Activated B cell treated with CpG ODN at 0.5 μM for 24 hours (primary cell): ENCODE measurements at places on chromosomes 13 and 19. TPM values are rescaled to one million over a fixed set of nuclear protein-coding genes. Genes with fewer than 3 reads are reported as not detected.

SYNE4 gene
- 2.1 and 3.7 TPM in 2 replicates for total RNA-seq

ZNF71 gene
- total RNA-seq: 6.3 and 6.7 TPM in 2 replicates

TMPRSS9 gene
- not detected in 2 replicates for total RNA-seq

PBX4 gene
- total RNA-seq: 19.4 and 21.8 TPM in 2 replicates

NPHS1 gene
- total RNA-seq: 0.18 TPM in 1 of 2 replicates, not detected in the other

ZNF600 gene
- 25.2 and 30.5 TPM in 2 replicates for total RNA-seq

DNA sequence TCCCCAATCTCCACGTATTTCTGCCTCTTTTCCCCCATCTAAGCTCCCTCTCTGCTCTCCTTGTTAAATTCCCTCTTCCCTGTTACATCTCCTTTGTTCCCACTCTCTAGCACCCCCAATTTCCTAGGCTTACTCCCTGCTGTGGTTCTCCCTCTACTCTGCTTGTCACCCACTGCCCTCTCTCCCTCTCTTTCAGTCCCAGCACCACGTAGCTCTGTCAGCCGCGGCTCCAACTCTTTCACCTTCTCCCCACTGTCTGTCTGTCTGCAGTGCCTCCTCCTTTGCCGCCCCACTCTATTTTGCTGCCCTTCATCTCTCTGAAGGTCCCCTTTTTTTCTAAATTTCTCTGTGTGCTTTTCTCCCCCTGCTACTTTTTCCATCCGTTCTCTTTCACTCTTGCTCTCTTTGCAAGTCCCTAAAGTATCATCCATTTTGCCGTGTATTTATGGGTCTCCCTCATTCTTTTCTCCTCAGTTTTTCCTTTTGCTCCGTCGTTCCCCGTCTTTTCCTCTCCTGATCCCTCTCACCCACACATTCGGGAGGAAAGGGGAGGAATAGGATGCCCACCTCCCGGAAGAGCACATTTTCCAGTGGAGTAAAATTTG lies 937 bp downstream of the ZNF841 start:
- no peak for DNase-seq

DNA sequence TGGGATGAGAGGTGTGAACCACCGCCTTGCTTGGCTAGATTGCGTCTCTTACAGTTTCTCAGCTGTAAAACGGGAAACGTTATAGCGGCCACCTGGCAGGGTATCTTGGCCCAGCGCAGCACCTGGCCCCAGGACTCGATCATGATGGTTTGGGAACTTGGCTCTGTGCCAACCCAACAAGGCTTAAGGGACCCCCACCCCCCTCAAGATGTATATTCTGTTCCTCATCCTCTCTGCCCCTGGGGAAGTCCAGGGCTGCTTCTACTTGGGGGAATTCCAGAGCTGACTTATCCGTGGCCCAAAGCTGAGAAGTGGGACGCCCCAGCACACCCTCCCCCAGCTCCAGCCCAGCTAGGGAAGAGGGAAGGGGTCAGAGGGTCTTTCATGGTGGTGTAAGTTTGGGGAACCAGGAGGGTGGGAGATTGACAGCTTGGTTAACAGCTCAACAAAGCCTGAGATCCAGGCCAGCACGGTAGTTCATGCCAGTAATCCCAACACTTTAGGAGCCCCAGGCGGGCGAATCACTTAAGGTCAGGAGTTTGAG lies 695 bp downstream of the ICAM1 start:
- DNase-seq: peak; percentile 65

GRCh38 chr13:25652764-25653163 lies 281.0 kb downstream of the ATP8A2 start:
- no peak for DNase-seq

DNA sequence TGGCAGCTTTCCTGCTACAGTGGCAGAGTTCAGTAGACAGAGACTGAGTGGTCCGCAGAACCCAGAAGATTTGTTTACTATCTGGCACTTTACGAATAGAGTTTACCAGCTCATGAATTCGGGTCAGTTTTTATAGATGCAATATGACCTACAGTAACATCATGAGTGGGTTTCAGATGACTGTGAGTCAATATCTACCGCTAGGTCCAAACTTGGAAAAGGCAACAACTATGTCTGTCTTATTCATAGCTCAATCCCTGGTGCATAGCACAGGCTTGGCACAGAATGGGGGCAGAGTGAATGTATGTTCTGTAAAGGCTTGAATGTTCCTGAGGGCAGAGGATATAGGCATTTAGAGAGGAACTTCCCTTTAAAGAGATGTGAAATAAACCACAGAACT lies 65.2 kb downstream of the RAP2A start:
- no peak for DNase-seq

DNA sequence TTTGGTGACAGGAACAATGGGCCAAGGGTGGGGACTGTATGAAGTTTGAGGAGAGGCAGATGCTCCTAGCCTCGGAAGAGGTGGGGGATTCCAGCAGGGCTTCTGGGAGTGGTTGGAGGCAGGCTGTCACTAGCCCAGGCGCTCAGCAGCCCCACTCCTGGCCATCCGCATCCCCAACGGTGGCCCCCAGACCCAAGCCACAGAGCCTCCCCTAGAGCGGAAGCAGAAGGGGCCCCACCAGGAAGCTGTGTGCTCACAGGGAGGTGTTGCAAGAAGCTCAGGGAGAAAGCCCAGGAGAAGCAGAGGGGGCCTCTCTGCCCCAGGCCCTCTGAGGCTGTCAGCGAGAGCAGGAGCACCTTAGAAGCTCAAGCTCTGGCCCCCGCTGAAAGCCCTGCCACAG lies 8.3 kb downstream of the PRAM1 start:
- no peak for DNase-seq

- no peak for DNase-seq
These were observed 12.7 kb downstream of the ZNF574 start for GRCh38 chr19:42088471-42089190.

GRCh38 chr19:47158879-47159503 lies 28.4 kb downstream of the SAE1 start:
- no peak for DNase-seq

DNA sequence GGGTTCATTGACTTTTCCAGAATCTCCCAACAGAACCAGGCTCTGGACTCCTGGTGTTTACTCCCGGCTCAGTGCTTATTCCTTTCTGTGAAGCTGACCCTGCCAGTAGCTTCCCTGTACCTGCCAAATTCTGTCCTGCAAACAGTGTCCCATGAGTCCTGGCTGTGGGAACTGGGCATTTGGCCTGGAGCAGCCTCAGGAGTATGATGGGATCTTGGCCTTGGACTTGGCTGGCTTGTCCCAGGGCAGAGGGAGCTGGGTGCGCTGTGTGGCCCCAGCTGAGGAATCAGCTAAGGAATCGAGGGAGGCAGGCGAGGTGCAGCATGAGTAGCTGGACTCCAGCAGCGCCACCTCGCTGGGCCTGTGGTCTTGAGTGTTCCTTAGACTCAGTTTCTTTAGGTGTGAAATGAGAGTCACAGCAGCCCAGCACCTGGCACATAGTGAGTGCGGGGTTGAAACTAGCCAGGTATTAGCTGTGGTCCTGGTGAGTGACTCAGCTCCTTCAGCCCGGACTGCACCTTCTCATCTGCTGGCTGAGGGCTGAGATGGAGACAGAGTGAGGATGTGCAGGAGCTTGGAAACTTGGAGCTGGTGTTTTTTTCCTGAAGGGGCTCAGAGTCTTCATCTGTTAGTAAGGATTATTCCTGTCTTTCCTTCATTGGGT lies 10.4 kb downstream of the CLASRP start:
- DNase-seq: no peak

GRCh38 chr19:6740589-6741343 lies 1.3 kb downstream of the TRIP10 start:
- DNase-seq: peak; percentile 56

DNA sequence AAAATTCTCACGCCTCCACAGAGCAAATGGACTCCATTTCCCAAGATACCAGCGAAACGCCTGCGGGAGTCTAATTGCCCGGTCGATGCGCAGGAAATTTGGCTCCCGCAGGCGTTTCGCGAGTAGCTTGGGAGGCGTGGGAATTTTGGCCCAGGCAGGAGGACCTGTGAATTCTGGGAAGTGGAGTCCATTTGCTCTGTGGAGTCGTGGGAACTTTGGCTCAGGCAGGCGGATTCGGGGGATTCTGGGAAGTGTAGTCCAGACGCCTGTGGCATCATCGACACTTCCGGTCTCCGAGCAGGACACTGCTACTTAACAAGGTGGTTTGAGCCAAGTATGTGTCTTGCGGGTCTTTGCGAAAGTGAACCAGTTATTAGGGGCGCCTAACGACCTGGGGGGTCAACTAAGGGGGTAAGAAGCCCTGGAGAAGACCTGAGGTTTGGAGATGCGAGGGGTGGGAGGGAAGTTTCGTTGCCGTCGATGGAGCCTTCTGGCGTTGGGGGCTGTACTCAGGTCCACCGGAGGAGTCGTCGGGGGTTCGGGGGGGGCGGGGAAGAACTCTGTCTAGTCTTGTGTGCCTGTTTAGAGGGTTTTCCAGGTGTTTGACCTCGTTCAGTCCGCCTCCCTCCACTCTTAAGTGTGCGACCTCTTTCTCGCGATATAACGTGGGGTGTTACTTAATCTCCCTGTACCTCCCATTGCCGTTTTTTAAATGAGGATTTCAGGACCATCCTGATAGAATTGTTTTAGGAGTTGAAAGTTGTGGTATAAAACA lies at the start of gene ZNF155:
TSS of gene ZNF155 (plus strand) at position 277 of the 775 bp plus-strand sequence. CDS start 4,356 bp downstream, outside the sequence.
- DNase-seq: peak; percentile 57

DNA sequence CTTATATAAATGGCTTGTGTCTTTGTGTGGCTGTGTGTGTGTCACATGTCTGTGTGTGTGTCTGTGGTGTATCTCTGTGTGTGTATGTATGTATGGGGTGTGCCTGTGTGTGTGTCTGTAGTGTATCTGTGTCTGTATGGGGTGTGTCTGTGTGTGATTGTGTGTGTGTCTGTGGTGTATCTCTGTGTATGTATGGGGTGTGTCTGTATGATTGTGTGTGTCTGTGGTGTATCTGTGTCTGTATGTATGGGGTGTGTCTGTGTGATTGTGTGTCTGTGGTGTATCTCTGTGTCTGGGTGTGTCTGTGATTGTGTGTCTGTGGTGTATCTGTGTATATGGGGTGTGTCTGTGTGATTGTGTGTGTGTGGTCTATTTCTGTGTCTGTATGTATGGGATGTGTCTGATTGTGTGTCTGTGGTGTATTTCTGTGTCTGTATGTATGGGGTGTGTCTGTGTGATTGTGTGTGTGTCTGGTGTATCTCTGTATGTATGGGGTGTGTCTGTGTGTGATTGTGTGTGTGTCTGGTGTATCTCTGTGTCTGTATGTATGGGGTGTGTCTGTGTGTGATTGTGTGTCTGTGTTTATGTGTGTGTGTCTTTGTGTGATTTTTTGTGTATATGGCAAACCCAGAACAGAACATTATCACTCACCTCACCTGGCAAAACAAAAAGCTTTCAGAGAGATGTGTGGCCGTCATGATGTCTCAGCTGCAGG lies 56.1 kb upstream of the MCF2L start:
- DNase-seq: no peak

DNA sequence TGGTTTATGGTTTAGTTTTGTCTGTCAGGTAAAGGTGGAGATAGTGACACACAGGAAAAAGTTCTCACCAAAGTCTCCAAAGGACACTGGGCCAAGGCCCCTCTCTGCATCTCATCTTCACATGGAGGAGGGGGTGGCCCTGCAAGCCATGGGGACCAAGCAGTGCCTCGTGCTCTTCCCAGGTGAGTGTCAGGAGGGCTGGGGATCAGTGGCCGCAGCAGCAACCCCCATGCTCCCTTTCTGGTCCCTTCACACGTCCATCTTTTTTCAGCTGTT lies 88.0 kb downstream of the RGCC start:
- no peak for DNase-seq

- no peak for DNase-seq
These were observed 6.0 kb downstream of the SIGLEC11 start for GRCh38 chr19:49954933-49955332.

- peak; percentile 67 for DNase-seq
These were observed 12.2 kb downstream of the PLEKHJ1 start for GRCh38 chr19:2223959-2224358.

DNA sequence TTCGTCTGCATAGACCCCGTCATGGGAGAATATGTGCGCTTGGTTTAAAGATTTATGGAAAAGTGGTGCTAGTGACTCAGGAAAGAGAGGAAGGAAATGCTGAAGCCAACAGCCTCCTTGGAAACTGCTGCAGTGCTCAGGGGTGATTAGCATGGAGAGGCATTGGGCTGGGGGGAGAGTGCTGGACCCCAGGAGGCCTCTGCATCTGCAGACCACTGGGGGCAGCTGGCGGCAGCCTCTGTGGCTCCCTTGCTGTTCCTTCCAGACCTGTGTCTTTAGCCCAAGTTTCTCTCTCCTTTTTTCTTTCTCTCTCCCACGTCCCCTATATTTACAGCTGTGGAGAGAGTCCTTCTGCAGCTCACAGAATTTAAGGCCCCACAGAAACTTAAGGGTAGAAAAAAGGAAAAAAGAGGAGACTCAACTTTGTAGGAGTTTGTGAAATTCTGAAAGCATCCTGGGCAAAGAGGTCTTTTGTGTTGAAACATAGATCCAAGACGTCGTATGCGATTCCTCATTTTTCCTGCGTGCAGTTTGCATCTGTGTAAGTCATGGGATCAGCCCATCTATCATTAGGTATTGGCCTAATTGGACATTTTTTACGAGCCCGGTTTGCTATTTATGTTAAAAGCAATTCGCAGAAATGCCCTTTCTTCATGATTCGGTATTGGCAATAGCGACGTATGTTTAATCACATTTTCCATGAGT lies 116.2 kb upstream of the ZNF536 start:
- no peak for DNase-seq

DNA sequence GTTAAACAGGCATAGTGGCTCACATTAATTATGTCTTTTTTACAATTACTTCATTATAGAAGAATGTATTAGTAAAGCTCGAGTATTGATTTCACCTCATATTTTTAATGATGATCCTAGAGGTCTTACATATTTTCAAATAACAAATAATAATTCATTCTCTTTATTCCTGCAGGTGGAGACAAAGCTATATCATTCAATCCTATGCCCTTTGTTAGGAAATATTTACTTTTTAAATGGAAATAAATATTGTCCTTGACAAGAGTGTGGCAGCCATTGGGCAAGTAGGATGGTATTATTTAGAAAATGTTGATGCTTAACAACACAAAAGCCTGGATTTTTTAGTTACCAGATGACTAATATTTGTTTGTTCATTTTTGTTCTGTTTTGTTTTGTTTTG lies 127.6 kb downstream of the COG6 start:
- no peak for DNase-seq

- no peak for DNase-seq
These were observed 3.8 kb downstream of the CBY2 start for GRCh38 chr13:45705918-45706317.

- DNase-seq: no peak
These were observed 793 bp downstream of the LRFN1 start for GRCh38 chr19:39319892-39320248.
